ENCODE measurements at places on chromosomes 6 and 20.

GRCh38 chr6:2111162-2111677, 134.2 kb downstream of the GMDS start:
- no peak for DNase-seq

DNA sequence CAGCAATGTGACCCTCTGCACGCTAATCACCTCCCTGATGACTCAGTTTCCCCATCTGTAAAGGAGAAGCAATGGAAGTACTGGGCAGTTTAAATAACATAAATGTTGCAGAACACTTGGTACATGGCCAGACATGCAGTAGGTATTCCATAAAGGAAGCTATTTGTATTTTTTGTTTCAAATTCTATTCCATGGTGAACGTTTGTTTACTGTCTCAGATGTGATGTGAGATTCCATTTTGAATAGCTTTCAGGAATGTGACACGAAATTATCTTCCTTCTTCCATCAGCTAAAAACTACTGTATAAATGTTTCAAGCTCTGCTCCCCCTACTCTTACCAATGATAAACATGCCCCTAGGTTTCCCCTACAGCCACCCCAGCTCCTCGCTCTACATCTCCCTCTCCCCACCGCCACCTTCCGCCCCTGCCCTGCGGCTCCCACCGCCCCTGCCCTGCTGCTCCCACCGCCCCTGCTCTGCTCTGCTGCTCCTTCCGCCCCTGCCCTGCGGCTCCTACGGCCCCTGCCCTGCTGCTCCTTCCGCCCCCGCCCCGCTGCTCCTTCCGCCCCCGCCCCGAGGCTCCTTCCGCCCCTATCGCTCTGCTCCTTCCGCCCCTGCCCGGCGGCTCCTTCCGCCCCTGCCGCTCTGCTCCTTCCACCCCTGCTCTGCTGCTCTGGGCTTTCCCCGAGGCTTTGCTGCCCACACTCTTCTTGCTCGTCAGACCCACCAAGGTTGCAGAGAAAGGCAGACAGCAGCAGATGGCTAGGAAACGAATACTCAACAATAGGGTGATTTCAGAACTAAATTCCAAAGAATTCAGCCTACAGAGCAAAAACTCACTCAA, 78.9 kb downstream of the THBS2 start:
- no peak for DNase-seq

GRCh38 chr6:37714836-37715420, 17.2 kb upstream of the MDGA1 start:
- DNase-seq: no peak

GRCh38 chr6:44897316-44897715, 430.8 kb upstream of the RUNX2 start:
- no peak for DNase-seq

- no peak for DNase-seq
These were observed 96.9 kb upstream of the VGLL2 start for GRCh38 chr6:117168296-117169063.

DNA sequence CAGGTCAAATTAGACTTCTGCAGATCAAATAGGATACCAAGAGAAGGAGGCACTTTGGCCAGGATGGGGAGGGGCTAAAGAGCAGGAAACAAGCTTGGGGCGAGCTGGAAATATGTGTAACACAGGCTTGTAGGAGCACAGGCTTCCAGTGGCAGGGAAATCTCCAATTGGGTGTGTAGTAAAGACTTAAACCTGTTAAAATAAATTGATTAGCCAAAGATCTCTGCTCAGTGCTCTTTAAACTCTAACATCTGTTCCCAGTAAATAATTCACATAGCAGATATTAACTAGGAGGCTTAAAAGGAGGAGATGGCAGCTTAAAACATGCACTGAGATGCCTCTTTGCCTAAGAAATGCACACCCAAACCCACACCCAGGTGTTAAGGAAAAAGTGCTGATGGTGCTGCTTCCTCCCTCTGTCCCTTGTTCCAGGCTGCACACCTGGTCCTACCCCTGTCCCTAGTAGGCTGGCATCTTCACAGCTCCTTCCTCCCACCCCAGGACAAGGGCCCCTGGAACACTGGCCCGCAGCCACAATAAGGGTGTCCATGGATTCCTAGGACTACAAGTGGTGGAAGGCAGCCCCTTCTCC, 93.5 kb upstream of the MLN start:
- DNase-seq: no peak

DNA sequence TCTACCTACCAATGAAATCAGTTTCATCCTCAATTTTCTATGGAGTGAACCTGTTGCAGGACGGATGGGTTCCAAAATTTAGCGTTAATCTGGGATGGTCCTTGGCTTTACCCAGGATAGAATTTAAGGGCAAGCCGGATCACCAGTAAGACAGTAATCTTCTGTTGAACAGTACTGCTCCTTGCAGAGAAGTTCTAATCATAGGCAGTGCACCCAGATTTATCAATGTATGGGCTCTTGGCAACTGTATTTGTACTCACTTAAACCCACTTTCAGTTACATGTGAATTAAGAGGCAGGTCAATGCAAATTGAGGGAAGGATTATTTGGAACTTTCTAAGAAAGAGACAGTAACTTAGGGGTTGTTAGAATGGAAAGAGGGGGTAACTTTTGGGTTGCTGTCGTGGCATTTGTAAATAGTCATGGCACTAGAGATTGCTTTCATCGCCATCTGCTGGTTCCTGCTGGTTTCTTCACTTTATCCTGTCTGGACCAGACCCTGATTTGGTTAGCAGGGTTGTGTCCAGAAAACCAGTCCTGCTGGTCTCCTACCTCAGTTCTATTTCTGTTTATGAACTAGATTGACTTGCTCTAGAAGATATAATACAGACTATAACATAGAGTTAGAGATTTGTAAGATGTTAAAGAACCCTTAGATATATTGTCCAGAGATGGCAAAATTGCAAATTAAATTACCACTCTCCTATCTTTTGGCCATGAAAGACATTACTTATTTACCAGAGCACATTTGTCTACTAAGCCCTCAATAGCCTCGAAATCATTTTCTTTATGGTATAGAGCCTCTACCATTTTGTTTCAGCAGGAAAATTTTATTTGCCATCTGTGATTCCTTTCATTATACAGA, 646.3 kb downstream of the UTRN start:
- DNase-seq: peak; percentile 48

Data from KBM-7 (cell line).